ENCODE measurements at places on chromosomes 2 and 18. TPM values are rescaled to one million over a fixed set of nuclear protein-coding genes. Genes with fewer than 3 reads are reported as not detected.

CASP10 gene
- 14.3 TPM for total RNA-seq

IL36G gene
- total RNA-seq: not detected

GAL3ST2 gene
- not detected for total RNA-seq

UBE2F gene
- total RNA-seq: 32.6 TPM

SPC25 gene
- total RNA-seq: 0.36 TPM

ANKRD53 gene
- total RNA-seq: 2.2 TPM

REEP1 gene
- total RNA-seq: 0.98 TPM

SMAD2 gene
- total RNA-seq: 170 TPM

SCYGR4 gene
- not detected for total RNA-seq

RUFY4 gene
- 0.36 TPM for total RNA-seq

SULT1C3 gene
- not detected for total RNA-seq

CTDP1 gene
- 15.7 TPM for total RNA-seq

CFAP65 gene
- total RNA-seq: 0.18 TPM

THSD7B gene
- total RNA-seq: 9.4 TPM

TRIM54 gene
- total RNA-seq: 0.31 TPM

TEKT4 gene
- not detected for total RNA-seq

IGFBP5 gene
- 316 TPM for total RNA-seq

RAB27B gene
- 0.62 TPM for total RNA-seq

DAW1 gene
- not detected for total RNA-seq

CNTNAP5 gene
- total RNA-seq: not detected

KCNS3 gene
- 16.9 TPM for total RNA-seq

SCN3A gene
- total RNA-seq: 0.58 TPM

ZBTB7C gene
- 44.2 TPM for total RNA-seq

GRB14 gene
- 20.2 TPM for total RNA-seq

ACTG2 gene
- 4.4 TPM for total RNA-seq

RIT2 gene
- total RNA-seq: not detected

CCT4 gene
- 78.9 TPM for total RNA-seq

IMPACT gene
- 39.1 TPM for total RNA-seq

LBX2 gene
- 0.53 TPM for total RNA-seq

CRYGD gene
- total RNA-seq: not detected

CYP27A1 gene
- 51.8 TPM for total RNA-seq

AFF3 gene
- 14.2 TPM for total RNA-seq

CGREF1 gene
- total RNA-seq: 4.1 TPM

SERPINB4 gene
- total RNA-seq: not detected

FANCL gene
- total RNA-seq: 42.8 TPM

NT5DC4 gene
- total RNA-seq: not detected

HOXD9 gene
- total RNA-seq: 4.9 TPM
